ENCODE measurements at places on chromosomes 2 and 18.

DNA sequence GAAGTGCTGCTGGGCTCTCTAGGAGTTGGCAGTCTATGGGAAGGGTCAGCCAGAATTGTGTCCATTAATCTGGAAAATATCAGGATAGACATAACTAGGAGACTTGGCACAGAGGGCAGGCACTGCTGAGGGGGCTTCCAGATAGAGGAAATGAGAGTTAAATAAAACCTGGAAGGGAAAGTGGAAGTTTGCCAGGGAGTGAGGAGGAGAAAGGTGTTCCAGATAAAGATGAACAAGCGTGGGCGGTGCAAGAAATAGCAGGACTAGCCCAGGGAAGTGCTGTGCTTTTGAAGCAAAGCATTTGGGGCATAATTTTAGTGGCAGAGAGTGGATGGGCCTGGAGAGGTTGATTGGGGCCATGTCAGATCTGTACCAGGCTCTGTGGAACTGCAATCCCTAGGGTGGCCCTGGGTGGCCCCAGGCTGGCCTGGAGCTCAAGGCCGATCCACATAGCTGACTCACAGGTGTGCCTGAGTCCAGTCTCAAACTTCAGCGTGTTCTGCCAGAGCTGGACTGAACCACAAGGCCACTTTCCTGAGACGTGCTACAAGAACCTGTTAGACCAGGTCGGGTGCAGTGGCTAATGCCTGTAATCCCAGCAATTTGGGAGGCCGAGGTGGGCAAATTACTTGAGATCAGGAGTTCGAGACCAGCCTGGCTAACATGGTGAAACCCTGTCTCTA lies 26.9 kb downstream of the GALM start:
- DNase-seq: no peak

DNA sequence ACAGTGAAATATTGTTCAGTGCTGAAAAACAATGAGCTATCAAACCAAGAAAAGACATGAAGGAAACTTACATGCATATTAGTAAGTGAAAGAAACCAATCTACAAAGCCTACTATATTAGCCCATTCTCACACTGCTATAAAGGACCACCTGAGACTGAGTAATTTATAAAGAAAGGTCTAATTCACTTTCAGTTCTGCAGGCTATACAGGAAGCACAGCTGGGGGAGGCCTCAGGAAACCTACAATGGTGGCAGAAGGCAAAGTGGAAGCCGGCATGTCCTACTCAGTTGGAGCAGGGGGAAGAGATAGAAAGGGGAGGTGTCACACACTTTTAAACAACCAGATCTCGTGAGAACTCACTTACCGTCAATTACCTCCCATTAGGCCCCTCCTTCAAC lies 232.1 kb downstream of the TMX3 start:
- DNase-seq: no peak

DNA sequence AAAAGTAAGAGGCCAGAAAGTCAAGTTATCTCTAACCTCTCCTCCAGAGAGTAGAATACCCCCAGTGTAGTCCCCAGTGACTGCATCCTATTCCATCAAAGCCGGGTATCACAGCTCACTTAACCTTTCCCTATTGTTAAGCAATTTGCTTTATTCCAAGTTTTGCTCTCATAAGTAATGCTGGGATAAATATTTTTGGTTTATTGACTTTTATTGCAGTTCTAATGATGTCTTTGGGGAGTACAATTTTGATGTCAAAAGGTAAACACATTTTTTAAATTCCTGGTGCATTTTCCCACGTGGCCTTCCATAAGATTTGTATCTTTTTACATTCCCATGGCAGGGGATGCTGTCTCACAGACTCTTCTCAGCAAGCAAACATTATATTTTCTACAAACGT lies 43.3 kb downstream of the CMPK2 start:
- DNase-seq: no peak

- DNase-seq: peak; percentile 76
These were observed 122.2 kb downstream of the NCOA1 start for GRCh38 chr2:24613154-24613814.

GRCh38 chr2:239964399-239965185 lies 60.5 kb downstream of the NDUFA10 start:
- DNase-seq: no peak

DNA sequence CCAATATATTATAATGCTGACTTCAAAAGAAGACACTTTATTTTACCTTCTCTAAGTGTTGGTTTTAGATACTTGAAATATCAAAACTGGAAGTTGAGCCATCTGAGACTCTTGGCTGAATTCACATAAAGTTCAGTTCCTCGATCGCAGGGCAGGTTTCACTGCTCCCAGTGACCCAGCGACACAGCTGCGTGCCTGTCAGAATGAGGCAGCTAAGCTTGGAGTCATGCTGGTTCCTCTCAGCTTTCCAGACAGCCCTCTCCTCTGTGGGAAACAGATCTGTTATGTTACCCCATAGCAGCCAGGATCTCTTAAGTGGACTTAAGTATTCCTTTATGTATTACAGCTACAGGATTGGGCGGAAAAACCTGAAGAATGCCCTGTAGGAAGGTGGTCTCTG lies 142.8 kb upstream of the ALPP start:
- peak; percentile 12 for DNase-seq

DNA sequence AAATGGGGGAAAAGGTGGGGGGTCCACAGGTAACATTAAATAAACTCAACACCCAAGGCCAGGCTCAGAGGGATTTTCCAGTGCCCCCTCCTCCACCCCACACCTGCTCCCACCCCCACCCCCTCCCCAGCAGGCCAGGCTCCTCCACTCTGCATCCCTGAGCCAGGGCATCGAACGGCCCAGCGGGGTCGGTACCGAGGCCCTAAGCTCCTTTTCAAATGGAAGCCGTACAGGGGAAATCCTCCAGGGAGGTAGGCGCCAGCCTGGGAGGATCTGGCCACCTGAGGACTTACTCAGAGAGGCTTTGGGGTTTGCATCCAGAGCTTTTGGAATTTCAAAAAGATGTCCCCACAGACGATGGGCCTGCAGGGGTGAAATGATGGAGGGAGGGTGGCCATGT lies 46.5 kb downstream of the ZFP36L2 start:
- DNase-seq: no peak

- DNase-seq: no peak
These were observed 52.5 kb downstream of the CDH2 start for GRCh38 chr18:28124131-28125029.

GRCh38 chr18:44743631-44744030 lies 62.9 kb downstream of the SETBP1 start:
- DNase-seq: no peak

DNA sequence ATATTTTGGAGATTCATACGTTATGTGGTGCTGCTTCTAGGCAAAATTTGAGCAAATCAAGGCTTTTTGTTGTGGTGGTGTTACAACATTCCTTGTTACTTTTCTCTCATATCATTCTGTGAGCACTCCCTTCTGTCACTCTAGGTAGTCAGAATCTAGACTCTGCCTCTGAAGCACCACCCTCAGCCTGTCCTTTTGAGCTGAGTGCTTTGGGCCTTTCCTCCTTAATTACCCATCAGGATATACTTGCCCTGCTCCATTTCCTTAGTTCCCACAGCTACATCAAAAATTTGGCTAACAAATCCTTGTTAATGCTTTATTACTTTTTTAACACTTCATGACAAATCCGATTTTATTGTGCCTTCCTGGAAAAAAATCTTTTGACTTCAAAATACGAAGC lies 289.6 kb downstream of the CALCRL start:
- DNase-seq: no peak

DNA sequence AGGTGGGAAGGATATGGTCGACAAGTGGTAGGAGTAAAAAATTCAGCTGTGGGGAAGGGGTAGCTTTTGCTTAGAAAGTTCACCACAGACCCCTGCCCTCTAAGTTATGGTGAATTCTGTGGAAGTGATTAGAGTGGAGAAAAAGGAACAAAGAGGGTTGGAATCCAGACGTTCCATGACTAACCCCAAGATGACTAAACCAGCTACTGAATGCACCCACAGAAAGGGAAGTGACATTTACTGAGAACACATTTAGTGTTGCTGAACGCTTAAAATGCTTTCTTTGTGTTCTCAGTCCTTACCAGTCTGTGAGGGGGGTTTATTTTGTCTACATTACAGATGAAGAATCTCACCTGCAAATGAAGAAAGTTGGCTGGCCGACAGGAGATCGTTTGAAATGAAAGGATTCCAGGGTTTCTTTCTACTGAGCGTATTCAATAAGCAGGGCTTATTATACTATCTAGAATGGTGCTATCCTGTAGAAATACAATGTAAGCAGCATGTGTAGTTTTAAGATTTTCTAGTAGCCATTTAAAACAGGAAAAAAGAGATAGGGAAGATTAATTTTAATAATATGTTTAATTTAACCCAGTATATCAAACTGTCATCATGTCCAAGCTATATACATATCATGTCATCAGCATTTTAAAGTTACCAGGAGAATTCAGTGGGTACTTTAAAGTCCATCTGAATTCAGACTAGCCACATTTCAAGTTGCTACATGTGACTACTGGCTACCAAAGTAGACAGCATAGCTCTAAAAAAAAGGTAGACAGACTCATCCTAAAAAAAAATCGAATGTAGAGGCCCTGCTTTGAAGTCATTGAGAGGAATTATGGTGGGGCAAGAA lies 60.1 kb downstream of the LIMS1 start:
- peak; percentile 93 for DNase-seq

GRCh38 chr2:19818543-19818942 lies 83.2 kb downstream of the TTC32 start:
- DNase-seq: no peak

DNA sequence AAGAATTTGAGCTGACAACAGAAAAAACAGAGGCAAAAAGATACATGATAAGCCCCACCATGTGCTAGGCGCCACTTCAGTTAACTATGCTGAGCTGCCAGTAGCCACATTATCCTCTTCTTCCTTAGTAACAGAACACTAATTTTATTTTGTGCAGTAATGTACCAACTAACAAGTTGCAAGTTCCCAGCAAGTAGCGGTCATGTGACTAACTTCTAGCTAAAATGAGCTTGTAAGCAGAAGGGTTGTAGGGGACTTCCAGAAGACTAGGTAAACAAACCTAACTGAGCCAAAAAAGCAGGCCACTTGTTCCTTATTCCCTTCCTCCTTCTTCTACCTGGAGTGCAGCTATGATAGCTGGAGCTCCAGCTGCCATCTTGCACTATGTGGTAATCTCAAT lies 75.5 kb downstream of the DTNB start:
- DNase-seq: no peak

DNA sequence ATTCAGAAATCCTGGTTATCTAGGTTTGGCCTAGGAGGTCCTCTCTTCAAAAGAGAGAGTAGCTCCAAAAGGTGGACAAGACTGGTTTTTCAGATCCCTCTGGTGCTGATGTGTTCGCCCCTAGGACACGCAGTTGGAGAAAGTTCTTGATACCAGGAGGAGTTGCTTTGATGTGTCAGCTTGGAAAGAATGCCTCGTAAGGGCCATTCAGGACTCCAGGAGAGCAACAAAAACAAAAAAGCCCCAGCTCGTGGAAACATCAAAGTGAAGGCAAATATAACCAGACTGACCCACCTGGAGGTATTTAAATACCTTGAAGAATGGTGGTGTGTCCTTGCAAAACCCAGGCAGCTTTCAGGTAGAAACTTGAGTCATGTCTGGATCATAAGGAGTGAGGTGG lies 12.5 kb upstream of the LBH start:
- DNase-seq: no peak

- DNase-seq: no peak
These were observed 32.6 kb downstream of the CIB4 start for GRCh38 chr2:26608557-26608956.

DNA sequence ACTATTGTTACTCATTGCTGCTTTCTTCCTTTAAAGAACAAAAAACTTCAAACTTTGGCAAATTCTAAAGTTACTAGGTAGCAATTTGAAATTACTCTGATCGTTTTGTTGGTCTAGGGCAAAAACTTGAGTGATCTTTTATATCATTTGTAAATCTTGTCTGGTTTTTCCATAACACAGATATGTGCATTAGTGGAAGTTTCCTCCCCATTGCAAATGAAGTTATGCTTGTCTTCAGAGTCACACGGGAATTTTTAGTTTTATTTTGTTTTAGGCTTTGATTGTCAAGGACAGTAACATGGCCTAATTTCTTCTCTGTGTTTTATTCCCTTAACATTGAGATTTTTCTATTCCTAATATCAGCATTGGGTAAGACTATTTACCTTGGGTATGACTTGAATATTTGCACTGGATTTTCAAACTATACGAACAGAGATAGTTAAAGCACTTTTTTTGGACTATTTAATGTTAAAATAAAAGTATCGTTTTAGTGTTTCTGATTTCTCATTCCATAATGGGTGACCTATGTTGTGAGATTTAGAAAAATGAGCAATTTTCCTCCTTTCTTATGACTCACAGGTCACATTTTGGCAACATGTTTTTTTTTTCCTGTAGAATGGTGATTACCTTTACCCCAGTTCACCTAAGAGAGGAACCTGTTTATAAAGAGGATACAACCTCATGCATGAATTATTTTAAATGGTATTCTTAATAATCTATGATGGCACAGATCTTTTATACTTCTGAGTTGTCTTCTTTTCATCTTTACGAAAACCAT lies 65.0 kb downstream of the BABAM2 start:
- DNase-seq: peak; percentile 11

DNA sequence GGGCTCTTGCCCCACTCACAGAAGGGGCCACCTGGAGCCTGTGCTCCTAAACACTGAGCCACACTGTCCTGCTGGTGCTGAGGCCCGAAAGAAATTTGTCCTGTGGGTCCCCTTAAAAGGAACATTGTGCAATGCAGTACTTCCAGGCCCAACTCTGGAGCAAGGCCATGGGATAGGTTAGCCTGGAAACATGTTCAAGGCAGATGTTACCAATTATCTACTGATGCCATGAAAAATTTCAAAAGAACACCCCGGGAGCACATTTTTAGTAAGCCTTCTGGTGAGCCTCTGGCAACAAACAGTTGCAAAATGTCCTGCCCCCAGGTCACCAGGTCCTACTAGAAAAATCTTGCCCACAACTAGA lies 12.3 kb upstream of the PTMA start:
- DNase-seq: peak; percentile 39

GRCh38 chr18:50268022-50268747 lies 1.9 kb upstream of the CFAP53 start:
- peak; percentile 7 for DNase-seq

DNA sequence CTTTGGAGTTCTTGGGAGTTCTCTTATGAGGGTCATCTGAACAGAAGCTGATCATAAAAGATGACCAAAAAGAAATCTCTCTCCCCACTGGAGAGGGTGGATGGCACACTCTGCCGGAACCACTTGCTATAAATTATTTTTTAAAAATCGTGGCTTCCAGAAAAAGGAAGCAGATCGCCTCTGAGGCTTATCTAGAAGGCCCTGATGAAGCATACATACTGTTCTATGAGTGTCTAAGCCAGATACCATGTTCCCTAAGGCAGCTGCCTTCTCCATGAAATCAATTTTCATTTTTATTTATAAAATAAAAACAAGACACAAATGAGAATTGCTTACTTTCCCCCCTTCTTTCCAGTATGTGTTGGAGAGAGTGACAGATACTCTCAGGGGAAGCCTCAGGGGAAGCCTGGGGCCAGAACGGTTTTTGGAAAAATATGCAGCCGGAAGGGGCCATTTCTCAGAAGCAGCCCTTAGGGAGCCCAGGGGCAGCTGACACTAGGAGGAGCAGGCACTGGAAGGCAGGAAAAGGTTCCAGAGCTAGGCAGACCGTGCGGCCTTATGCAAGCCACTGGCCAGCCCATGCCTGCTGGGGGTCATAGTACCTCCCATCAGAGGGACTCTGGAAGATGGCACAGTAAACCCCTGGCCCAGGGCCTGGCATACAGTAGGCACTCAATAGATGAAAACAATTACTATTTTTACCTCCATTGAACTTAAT lies 130.6 kb downstream of the CABLES1 start:
- DNase-seq: no peak

- DNase-seq: peak; percentile 54
These were observed 37.0 kb upstream of the TMEM18 start for GRCh38 chr2:714005-714741.

GRCh38 chr2:36589230-36589630 lies 8.7 kb downstream of the FEZ2 start:
- DNase-seq: no peak

- no peak for DNase-seq
These were observed 34.2 kb downstream of the ROCK2 start for GRCh38 chr2:11310212-11310611.
